ENCODE measurements at places on chromosomes 2 and 18.

DNA sequence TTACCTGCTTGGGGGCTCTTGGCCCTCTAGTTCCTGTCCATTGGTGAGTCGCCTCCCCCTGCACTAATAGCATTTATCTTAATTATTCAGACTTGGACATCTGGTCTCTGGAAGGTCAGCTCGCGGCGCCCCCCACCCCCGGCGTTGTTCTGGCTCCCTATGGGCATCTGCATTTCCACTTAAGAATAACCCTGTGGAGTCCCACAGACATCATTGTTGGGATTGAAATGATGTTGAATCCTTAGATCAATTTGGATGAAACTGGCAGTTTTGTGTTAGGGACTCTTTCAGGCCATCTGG, 313.8 kb upstream of the HS6ST1 start:
- H3K27ac ChIP-seq = no peak overlapping the region
- H3K4me1 ChIP-seq = no peaks in the 10 kb centered on the region
- H3K27me3 ChIP-seq = no peaks in the 10 kb centered on the region
- no peak for DNase-seq
- H3K4me3 ChIP-seq = no peak overlapping the region

DNA sequence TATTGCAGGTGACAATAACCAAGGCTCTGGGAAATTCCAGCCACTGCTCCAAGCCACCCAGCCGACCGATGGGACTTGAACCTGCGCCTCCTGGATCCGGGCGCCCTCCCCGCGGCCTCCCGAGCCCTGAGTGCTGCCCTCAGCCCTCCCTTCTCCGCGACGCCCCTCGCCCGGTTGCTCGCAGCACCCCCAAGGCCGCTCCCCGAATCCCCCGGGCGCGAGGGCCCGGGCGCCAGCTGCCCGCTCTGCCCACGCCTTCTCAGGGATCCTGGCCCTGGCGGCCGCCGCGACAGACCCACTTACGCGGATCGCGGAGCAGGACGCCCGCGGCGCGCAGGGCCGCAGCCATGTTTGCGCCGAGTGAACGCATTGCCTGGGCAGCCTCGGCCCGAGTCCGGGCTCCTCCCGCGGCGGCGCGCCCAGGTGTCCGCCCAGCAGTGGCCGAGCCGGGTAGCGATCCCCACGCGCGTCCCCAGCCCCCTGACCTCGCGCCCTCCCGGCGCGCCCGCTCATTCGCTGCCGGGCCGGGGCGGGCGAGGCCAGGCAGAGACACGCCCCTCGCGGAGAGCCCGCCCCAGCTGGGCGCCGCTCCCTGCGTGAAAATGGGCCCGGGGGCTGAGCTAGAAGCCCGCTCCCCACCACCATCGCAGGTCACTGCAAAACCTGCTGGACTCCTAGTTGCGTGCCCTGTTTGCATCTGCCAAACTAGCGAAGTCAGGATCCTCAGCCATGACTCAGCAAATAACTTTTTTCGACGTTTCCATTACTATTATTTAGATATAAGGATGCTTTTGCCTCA, at the start of gene FECH:
TSS of gene FECH (minus strand) at position 452 of the 799 bp plus-strand sequence. CDS start at position 370, 82 bp downstream.
- no peaks in the 10 kb centered on the region for H3K27me3 ChIP-seq
- H3K36me3 ChIP-seq = no peaks in the 10 kb centered on the region
- peak within 1 kb of the TSS; percentile 64 for H3K27ac ChIP-seq
- H3K4me3 ChIP-seq = peak within 1 kb of the TSS; percentile 86
- H3K4me1 ChIP-seq = peaks cover 9% of the 10 kb centered on the region

GRCh38 chr18:49894517-49895226, 81.3 kb upstream of the ACAA2 start:
- no peaks in the 10 kb centered on the region for H3K27me3 ChIP-seq
- DNase-seq = no peak
- H3K36me3 ChIP-seq = peaks cover 13% of the 10 kb centered on the region
- H3K4me1 ChIP-seq = peaks cover 14% of the 10 kb centered on the region
- H3K4me3 ChIP-seq = no peak overlapping the region

- DNase-seq = no peak
- H3K27ac ChIP-seq = no peak overlapping the region
- no peaks in the 10 kb centered on the region for H3K36me3 ChIP-seq
Observed at GRCh38 chr2:52210161-52210560, 1178.2 kb upstream of the NRXN1 start.

GRCh38 chr2:190637903-190638618, 10.8 kb upstream of the NAB1 start:
- H3K27ac ChIP-seq = no peak overlapping the region
- peaks cover 18% of the 10 kb centered on the region for H3K4me1 ChIP-seq
- no peaks in the 10 kb centered on the region for H3K36me3 ChIP-seq
- DNase-seq = no peak
- H3K27me3 ChIP-seq = no peaks in the 10 kb centered on the region

GRCh38 chr2:157419031-157419575, 24.8 kb downstream of the CYTIP start:
- H3K4me3 ChIP-seq = no peak overlapping the region
- no peak overlapping the region for H3K27ac ChIP-seq
- H3K27me3 ChIP-seq = no peaks in the 10 kb centered on the region
- H3K4me1 ChIP-seq = no peaks in the 10 kb centered on the region
- no peaks in the 10 kb centered on the region for H3K36me3 ChIP-seq
- DNase-seq = no peak

- H3K4me1 ChIP-seq = no peaks in the 10 kb centered on the region
- no peak overlapping the region for H3K4me3 ChIP-seq
- H3K27ac ChIP-seq = no peak overlapping the region
- no peak for DNase-seq
- no peaks in the 10 kb centered on the region for H3K36me3 ChIP-seq
- no peaks in the 10 kb centered on the region for H3K27me3 ChIP-seq
Observed at GRCh38 chr2:137800386-137800785, 163.9 kb upstream of the HNMT start.

- no peak overlapping the region for H3K27ac ChIP-seq
- no peak for DNase-seq
- no peaks in the 10 kb centered on the region for H3K27me3 ChIP-seq
- H3K4me3 ChIP-seq = no peak overlapping the region
- H3K36me3 ChIP-seq = no peaks in the 10 kb centered on the region
- no peaks in the 10 kb centered on the region for H3K4me1 ChIP-seq
Observed at GRCh38 chr2:35741556-35741955, 614.0 kb upstream of the CRIM1 start.

DNA sequence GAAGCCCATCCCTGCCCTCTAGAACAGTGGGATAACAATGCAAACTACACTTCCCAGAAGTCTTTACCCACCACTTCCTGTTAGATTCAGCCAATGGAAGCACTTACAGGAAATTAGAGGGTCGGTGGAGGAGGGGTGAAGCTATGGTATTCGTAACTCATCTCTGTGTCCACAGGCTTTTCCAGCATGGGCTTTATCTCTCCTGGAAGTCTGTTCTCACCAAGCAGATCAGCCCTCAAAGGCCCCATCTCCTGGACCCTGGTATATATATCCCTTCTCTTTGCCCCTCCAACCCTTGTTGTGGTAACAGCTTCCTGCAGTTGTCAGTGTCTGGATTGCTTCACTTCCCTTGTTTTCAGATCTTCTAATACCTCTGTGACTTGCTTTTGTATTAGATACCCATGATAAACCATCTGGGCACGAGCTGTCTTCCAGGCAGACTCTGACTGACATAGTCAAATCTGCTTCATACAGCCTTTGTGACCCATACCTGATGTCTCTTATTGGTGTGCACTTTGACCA, 475.0 kb upstream of the POU3F3 start:
- H3K4me3 ChIP-seq = peak overlapping the region; percentile 33
- no peak overlapping the region for H3K27ac ChIP-seq
- H3K4me1 ChIP-seq = no peaks in the 10 kb centered on the region
- DNase-seq = no peak
- no peaks in the 10 kb centered on the region for H3K36me3 ChIP-seq

DNA sequence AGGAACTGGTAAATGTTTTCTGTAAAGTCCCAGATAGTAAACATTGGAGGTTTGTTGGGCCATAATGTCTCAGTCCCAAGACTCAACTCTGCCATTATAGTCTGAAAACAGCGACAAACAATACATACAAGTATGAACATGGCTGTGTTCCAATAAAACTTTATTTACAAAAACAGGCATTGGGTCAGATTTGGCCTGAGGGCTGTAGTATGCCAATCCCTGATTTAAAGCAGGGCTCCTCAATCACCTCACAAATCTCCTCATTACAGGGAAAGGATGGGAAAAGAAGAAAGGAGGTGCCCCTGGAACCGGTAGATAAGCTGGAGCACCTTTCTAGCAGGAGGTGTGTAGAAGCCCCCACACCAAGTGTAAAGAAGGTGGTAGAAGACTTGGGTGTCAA, 48.9 kb upstream of the UPP2 start:
- no peak overlapping the region for H3K27ac ChIP-seq
- H3K36me3 ChIP-seq = no peaks in the 10 kb centered on the region
- no peaks in the 10 kb centered on the region for H3K27me3 ChIP-seq

GRCh38 chr2:47225061-47225783, 70.1 kb upstream of the STPG4 start:
- H3K36me3 ChIP-seq = no peaks in the 10 kb centered on the region
- no peaks in the 10 kb centered on the region for H3K27me3 ChIP-seq
- peak overlapping the region; percentile 30 for H3K27ac ChIP-seq
- peaks cover 31% of the 10 kb centered on the region for H3K4me1 ChIP-seq
- no peak overlapping the region for H3K4me3 ChIP-seq

- no peaks in the 10 kb centered on the region for H3K36me3 ChIP-seq
- H3K4me3 ChIP-seq = no peak overlapping the region
- H3K27me3 ChIP-seq = no peaks in the 10 kb centered on the region
Observed at GRCh38 chr2:240851078-240851991, 17.3 kb upstream of the AGXT start.

GRCh38 chr2:2974982-2975381, 402.6 kb downstream of the EIPR1 start:
- no peak overlapping the region for H3K27ac ChIP-seq
- H3K36me3 ChIP-seq = no peaks in the 10 kb centered on the region
- DNase-seq = no peak
- no peaks in the 10 kb centered on the region for H3K4me1 ChIP-seq
- no peaks in the 10 kb centered on the region for H3K27me3 ChIP-seq
- no peak overlapping the region for H3K4me3 ChIP-seq

DNA sequence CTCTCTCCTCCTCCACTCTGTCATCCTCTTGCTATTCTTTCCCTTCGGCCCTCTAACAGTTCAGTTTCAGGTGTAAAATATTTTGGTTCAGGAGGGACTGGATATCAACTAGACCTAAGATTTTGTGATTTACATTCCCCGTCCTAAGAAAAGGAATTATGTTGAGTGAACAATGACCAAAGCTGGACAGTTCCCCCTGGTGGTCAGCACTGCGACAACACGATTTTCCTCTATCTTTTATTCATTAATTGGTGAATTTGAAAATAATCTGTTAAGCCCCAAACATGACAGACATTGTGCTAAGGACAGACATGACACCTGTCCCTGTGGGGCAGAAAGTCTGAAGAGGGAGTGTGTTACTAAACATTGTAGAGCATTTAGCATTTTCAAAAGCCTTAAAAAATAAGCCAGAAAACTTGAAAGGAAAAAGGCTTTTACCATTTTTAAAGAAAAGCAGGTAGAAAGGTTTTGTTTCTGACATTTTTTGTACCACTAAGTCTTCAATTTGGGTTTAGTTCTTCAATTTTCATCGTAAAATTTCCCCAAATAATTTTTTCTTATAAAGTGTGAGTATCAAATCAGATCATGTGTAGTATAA, 28.4 kb upstream of the GTF2A1L start:
- H3K27ac ChIP-seq = no peak overlapping the region
- peak; percentile 80 for DNase-seq
- H3K4me3 ChIP-seq = no peak overlapping the region
- peaks cover 2% of the 10 kb centered on the region for H3K36me3 ChIP-seq
- peaks cover 29% of the 10 kb centered on the region for H3K4me1 ChIP-seq

DNA sequence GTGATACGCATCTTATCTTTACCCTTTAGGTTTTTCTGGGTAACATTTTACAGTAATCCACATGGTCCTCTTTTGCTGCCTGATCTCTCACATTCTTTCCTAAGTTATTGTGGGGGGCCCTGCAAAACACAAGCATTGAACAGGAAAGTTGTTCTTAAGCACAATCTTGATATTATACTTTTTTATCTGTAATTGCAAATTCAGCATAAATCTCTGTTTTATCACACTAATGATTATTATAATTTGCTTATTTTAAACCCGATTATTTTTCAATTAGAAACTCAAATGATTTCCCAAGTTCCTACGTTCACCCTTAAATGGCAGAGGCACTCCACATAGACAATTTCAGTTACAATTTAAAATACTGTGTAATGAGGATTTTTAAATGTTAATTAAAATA, 386.0 kb upstream of the GYPC start:
- no peak for DNase-seq
- no peaks in the 10 kb centered on the region for H3K4me1 ChIP-seq
- no peaks in the 10 kb centered on the region for H3K36me3 ChIP-seq
- H3K4me3 ChIP-seq = no peak overlapping the region
- H3K27me3 ChIP-seq = no peaks in the 10 kb centered on the region

GRCh38 chr18:46950064-46950656, 32.8 kb downstream of the KATNAL2 start:
- H3K4me3 ChIP-seq = no peak overlapping the region
- no peaks in the 10 kb centered on the region for H3K27me3 ChIP-seq
- H3K27ac ChIP-seq = no peak overlapping the region
- DNase-seq = no peak

GRCh38 chr2:85907671-85908157, 18.9 kb upstream of the ST3GAL5 start:
- no peak for DNase-seq
- peaks cover 11% of the 10 kb centered on the region for H3K4me1 ChIP-seq
- H3K36me3 ChIP-seq = no peaks in the 10 kb centered on the region

- no peaks in the 10 kb centered on the region for H3K36me3 ChIP-seq
- H3K27ac ChIP-seq = no peak overlapping the region
- DNase-seq = no peak
Observed at GRCh38 chr2:58862244-58862643, 621.1 kb upstream of the FANCL start.

GRCh38 chr2:146734042-146734820, 1110.6 kb upstream of the ACVR2A start:
- H3K36me3 ChIP-seq = no peaks in the 10 kb centered on the region
- DNase-seq = peak; percentile 2
- no peak overlapping the region for H3K27ac ChIP-seq
- no peaks in the 10 kb centered on the region for H3K27me3 ChIP-seq

DNA sequence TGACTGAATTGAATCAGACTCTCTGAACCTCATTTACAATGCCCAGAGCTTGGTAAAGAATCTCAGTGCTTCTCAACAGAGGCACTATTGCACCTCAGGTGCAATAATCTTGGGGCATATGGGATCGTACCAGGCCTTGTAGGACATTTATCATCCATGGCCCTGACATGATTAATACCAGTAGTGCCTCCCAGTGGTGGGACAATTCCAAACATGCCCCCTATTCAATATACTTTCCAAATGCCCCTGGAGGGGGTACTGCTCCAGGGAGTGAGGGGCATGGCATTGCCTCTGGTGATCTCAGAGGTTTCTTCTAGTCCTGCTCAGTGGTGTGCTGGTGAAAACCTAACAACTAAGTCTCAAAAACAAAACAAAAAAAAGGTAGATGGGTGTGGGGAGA, 174.9 kb upstream of the SMAD2 start:
- DNase-seq = no peak
- H3K27ac ChIP-seq = no peak overlapping the region
- H3K27me3 ChIP-seq = no peaks in the 10 kb centered on the region

GRCh38 chr2:43171789-43172188, 54.6 kb downstream of the ZFP36L2 start:
- no peaks in the 10 kb centered on the region for H3K36me3 ChIP-seq
- H3K27ac ChIP-seq = no peak overlapping the region
- H3K4me3 ChIP-seq = no peak overlapping the region
- no peaks in the 10 kb centered on the region for H3K27me3 ChIP-seq
- no peak for DNase-seq
